ENCODE measurements at places on chromosomes 4 and X. TPM values are rescaled to one million over a fixed set of nuclear protein-coding genes. Genes with fewer than 3 reads are reported as not detected.

SATL1 gene
- 0.16 TPM for total RNA-seq

SPANXD gene
- total RNA-seq: not detected

GRCh38 chr4:7788694-7789425 lies 150.8 kb downstream of the AFAP1 start:
- peak; percentile 74 for DNase-seq

- DNase-seq: no peak
Observed at GRCh38 chr4:19936476-19936875, 315.2 kb upstream of the SLIT2 start.

DNA sequence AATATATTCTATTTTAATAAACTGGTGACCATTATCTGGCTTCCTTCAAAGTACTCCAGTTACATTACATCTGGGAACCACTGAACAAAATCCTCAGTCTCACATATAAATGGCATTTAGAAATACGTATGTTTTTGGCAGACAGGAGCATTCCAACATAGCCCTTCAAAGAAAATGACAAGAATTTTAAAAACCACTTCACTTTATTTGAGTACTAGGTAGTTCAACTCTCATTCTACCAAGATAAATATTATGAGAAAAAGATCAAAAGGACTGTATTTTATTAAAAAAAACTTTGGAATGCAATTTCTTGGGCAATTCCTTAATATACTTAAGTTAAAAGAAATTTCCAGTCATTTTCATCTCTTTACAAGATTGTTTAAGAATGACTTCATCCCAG lies 17.6 kb downstream of the TNIP3 start:
- no peak for DNase-seq

- DNase-seq: no peak
Observed at GRCh38 chrX:155266439-155266838, 2.1 kb upstream of the RAB39B start.

- no peak for DNase-seq
Observed at GRCh38 chr4:96637971-96638412, 798.1 kb downstream of the PDHA2 start.
